NCI-H345 (cell line): ENCODE measurements at places on chromosomes 5 and 9.
A peak's percentile ranks its signal among the peaks of the same experiment; 100 is the strongest.

GRCh38 chr5:103313056-103313455 is 54.5 kb downstream of the MACIR start:
- no peak for DNase-seq

GRCh38 chr5:139903795-139904565 is 108.4 kb downstream of the PSD2 start:
- peak; percentile 29 for DNase-seq

- no peak for DNase-seq
Observed at GRCh38 chr5:179127136-179128040, 67.2 kb downstream of the ZNF354C start.

DNA sequence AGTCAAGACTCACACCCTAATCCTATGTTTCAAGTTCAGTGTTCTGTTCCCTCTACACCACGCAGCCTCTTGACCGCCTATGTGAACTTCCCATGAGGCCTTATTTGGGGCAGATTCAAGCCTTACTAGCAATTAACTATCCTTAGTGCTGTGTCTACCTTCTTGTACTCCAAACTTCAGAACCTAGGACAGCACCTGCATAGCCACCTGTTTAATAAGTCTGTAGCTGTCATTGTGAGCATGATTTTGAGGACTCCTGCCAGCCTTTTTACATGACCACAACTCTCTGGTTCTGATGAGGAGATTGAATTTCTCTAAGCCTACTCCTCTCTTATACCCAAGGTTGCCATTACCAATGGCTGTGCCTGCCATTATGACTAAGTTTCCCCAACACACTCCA is 50.8 kb upstream of the PCSK1 start:
- no peak for DNase-seq

GRCh38 chr9:104786293-104786692 is 22.4 kb downstream of the NIPSNAP3B start:
- peak; percentile 12 for DNase-seq

DNA sequence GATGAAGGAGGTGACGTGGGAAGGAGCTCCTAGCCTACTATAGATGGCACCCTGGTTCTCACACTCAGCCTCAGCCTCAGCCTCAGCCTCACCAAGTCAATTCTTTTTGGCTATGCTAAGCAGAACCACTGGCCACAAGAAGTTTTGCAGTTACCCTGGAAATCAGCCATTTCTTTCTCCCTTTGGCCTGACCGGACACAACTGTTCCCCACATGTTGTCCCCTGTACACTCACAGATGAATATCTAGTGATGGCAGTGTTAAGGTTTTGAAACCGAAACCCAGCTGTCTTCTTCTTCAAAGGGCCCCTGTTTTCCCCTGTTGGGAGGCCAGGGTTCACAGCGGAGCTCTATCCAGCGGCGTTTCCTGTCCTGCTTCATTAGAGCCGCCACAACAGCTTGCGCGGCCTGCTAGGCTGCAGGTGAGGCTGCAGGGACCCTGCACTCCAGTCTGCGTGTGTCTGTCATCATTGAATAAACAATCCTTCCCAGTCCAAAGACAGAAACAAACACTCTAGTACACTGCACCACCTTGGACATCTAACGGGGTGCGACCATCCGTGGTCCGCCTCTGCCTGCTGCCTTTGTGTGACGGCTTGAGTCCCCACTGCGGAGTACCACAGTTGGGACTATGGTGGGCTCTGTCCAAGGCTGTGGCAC is 250.5 kb downstream of the DENND1A start:
- DNase-seq, result peak; percentile 71

DNA sequence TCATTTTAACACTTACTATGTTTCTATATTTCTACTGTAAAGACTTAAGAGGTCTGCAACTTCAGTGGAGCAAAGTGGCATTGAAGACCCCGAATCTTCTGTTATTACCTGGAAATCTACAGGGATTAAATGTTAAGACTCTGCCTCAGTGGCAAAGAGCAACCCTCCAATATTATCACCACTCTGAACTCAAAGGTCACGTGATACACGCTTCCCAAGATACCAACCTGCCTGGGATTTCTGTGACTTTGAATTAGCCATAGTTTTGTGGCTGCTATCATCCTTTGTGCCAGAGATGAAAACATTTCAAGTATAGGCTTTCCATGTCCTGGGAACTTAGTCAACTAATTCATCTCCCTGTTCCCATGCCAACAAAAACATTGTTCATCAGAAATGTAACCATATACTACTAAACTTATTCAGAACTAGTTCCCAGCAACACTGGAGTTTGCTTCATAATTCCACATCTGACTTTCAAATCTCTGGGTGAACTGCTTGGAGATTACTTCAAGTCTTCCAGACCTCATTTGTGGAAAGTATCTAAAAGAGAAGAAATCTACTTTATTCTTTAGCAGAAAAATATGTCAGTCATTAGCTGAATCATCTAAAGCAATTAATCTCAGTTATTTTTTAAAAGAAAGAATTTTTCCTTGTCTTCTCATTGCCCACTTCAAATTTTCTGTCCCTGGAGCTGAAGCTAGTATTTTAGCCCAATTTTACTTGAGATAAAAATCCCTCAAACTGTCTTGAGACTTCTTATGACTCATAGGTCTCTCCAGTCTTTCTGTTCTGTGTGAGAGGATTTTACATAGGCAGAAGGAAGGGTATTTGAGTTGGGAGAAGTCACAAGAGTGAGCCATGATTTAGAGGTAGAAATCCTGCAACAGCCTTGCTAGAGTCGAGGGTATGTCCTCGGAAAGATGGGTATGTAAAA is 83.0 kb downstream of the ZNF462 start:
- no peak for DNase-seq

DNA sequence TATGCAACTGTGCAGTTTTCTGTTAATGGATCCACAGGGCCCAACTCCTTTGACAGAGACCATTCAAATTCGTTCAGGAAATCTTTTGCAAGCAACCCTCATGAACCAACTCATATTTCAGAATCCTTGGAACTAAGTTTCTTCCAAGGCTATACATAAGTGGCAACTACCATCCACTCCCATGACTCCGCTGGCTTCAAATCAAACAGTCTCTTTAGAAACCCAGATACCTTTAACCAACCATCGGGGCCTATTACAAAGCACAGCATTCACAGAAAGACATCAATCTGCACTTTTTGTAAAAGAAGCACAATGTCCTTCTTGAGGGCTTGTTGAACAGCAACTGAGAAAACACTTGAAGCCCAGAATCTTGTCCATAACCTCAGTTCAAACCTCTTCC is 526.9 kb downstream of the DTWD2 start:
- DNase-seq, result no peak

GRCh38 chr5:145804701-145805100 is 30.4 kb downstream of the PRELID2 start:
- DNase-seq, result no peak

GRCh38 chr9:122258886-122259415 is 5.7 kb downstream of the RBM18 start:
- no peak for DNase-seq

DNA sequence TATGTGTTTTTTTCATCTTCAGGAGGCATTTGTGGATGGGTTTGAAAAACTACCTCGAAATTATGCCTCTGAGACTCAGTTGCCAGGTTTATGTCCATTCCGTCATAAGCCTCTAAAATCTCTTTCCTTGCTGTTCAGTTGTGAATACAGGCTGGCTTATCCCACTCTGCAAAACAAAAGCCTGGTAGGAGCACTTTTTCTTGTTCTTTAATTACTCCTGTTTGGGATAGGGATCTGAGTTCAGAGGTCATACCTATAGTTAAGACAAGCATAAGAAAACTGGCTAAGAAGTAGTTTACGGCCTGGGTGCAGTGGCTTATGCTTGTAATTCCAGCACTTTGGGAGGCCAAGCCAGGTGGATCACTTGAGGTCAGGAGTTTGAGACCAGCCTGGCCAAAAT is 24.4 kb downstream of the ZNF131 start:
- no peak for DNase-seq

DNA sequence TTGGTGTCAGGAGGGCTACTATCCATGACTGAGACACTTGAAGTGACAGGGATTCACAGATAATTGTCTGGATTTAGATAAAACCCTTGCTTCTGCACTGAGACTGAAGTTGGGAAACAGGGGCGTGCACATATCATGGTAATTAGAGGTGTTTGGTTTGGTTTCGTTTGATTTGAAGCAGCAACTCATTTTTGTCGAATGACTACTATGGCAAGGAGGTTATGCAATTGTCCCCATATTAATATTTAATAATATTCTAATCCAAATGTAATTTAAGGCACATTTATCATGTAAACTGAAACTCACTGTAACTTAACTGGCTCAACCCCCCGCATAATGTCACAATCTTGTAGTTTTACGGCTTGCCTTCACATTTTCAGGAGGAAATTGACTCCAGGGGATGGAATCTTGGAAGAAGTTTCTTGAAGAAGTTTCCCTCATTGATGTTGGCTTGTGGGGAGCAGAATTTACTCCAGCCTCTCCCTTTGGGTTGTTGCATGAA is 12.5 kb downstream of the ZNF366 start:
- DNase-seq, result no peak

DNA sequence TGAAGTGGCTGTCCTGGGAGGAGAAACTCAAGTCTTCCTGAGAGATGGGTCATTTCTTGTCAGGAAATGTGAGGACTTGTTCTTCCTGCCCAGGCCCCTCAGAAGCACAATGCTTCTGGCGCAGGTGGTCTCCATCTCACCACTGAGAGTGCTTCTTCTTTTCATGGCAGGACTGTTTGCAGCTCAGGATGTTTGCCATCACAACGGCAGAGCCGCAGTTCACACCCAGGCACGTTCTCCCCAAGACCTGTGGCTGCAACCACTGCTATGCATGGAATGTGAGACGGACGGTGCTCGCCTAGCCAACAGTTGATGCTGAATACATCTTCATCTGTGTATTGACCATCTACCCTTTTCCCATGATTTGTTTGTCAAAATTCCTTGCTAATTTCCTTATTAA is 216.3 kb downstream of the GADD45G start:
- DNase-seq, result no peak

GRCh38 chr5:99243111-99243510 is 314.3 kb upstream of the CHD1 start:
- no peak for DNase-seq
